ENCODE measurements at places on chromosomes 13 and 19.

DNA sequence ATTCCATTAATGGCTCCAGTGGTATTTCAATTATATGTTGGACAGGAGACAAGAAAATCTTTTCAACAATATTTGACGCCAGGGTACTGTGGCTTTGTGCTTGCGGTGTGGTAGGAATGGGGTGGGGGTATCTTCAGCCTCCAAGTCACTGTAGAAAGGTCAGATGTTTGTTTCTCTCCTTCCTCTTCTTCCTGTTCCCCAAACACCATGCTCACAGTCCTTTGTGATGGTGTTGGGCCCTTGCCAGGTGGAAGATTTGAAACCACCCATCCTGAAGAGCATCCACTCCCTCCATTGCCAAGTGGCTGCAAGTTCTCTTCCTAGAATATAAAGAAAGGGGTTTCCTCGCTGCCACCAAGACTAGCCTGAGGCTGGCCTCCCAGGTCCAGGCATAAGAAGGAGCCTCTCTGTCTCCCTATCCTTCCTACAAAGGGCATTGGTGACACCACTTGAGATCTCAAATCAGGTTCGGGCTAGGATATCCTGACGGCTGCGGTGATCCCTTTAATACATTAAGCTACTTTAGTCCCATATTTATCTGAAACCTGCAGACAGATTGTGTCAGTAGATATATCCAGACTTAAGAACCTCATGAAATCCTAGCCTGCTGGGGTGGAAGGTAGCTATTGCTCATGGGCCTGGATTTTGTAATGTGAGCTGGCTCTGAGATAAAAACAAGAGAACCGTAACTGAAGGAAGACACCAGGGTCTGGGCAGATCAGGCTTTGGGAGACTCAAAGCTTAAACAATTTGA lies 64.3 kb upstream of the SIAH3 start:
- no peak for DNase-seq

- DNase-seq: no peak
Measured at GRCh38 chr13:112990783-112991182, 21.8 kb downstream of the MCF2L start.

DNA sequence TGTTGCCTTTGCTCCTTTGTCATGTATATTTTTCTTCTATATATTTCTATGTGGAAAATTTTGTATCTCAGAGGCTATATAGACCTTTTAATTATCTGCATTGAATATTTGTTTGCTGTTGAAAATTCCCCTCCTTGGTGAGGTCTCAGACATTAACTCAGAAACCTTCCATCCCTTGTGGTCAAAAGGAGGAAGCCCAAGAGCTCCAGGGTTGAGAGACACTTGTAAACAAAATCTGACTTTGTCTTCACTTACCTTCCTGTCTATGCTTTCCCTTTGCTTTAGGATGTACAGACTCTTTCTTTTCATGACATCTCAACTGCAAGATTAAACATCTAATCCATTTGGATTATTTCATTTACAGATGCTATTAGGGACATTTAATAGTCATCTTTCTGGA lies 157.5 kb downstream of the PCDH20 start:
- no peak for DNase-seq

- no peak for DNase-seq
Measured at GRCh38 chr19:6249296-6249695, 30.5 kb downstream of the MLLT1 start.

DNA sequence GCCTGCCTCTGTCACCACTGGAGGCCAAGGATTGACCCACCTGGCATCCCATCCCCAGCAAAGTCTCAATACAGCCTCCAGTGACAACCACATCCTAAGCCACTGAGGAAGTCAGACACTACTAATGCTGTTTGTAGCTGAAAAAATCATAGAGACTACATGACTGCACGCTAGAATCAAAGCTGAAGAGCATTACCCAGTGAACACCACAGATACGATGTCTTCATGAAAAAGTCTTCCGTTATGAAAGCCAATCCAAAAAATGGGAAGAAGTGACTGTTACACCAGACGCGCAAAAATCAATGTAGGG lies 11.1 kb upstream of the NUP62 start:
- no peak for DNase-seq

DNA sequence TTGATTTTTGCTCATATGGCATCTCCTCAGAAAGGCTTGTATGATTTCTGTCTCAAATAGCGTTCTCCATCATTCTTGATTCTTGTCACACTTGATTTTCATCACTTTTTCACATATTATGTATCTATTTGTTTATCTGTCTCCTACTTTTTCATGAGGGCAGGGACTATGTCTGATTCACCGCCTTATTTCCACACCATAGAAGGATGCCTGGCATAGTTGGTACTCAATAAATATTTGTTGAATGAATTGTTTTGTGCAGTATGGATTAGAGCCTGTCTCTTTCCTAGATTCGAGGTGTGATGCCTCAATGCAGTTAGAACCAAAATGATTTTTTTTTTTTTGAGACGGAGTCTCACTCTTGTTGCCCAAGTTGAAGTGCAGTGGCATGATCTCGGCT lies 12.1 kb downstream of the SAE1 start:
- DNase-seq: no peak

GRCh38 chr13:75360170-75360569 lies 121.8 kb downstream of the TBC1D4 start:
- no peak for DNase-seq

DNA sequence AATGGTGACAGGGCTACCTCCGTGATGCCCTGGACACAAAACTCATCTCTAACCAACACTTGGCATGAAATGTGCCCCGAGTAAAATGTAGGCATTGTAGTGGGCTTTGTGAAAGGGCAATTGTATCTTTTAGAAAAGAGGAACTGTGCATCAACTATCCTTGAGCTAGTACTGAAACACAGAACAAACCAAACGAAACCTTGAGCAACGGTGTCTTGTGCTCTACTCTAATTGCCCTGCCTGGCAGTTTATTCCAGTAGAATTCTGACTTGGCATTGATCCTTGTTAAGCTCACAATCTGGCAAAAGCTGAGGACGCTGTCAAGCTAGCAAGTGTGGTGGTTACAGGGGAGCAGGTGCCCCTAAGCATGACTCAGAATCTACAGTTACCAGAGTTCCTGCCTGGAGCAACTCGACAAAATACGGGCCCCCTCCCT lies 707.1 kb upstream of the SPRY2 start:
- DNase-seq: no peak

DNA sequence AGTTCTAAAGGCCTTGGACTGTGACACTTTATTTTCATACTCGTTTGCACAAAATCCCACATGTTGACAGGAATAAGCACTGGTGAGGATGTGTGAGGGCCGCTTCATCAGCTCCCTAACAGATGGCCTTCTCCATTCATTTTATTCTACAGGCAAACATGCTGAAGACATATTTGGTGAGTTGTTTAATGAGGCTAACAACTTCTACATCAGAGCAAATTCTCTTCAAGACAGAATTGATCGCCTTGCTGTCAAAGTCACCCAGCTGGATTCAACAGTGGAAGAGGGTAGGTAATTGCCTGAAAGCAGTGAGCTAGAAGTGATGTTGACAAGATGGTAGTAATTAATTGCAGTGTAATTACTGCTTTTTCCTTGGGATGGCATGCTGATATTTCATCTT lies 95.7 kb downstream of the GPR12 start:
- no peak for DNase-seq

- DNase-seq: no peak
Measured at GRCh38 chr13:111990362-111990761, 76.6 kb upstream of the SOX1 start.

- no peak for DNase-seq
Measured at GRCh38 chr19:42010245-42011126, 16.5 kb upstream of the ATP1A3 start.

DNA sequence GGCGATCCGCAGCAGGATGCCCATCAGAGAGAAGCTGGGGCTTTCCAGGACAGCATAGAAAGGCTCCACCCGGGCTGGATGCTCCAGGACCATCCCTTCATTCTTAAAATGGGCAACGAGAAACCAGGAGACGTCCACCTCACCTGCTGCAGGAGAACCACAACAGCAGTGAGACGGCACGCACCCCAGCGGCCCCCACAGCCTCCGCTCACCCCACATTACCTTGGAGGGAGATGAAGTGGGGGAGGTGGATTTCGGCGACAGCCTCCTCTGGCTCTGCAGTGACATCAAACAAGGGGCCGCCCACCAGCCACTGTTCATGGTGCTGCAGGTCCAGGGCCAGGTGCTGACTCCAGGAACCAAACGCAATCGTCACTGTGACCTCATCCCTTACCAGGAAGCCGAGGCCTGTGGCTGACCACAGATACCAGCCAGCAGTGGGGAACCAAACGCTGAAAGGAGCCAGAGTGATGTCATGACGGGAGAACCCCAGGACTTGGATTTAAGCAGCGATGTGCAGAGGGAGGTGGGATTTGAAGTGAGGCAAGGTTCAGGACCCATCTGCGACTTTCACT lies 25.1 kb downstream of the CARD8 start:
- no peak for DNase-seq

DNA sequence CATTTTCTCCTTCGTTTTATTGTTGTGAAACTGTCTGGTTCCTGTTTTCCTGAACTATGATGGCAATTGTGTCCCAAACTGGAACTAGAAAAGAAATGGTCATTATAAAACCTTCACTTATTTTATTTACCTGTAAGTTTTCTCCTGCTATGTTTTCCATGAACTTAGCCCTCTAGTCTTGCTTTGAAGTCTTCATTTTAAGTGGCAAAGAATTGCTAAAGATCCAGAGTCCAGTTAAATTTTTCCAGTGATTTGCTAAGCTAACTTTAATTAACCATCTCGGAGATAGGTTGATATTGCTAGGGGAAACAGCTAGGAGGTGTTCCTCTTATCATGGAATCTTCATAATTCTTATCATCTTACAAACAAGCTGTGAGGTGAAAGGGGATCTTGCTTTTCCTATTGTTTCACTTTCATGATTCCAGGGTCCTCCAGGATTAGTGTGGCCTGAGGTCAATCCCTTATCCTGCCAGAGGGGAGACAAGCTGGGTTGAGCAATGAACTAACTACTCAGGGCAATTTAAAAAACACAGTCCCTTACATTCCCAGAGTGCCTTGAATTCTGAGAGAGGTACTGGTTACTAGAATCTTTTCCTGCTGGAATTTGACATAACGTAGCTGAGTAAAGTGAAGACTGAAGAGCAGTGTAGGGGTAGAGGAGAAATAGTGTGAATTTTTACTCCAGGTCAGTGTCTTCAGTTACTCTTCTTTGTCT lies 112.5 kb downstream of the ESD start:
- no peak for DNase-seq

GRCh38 chr19:12695096-12695495 lies 1.3 kb downstream of the FBXW9 start:
- no peak for DNase-seq

DNA sequence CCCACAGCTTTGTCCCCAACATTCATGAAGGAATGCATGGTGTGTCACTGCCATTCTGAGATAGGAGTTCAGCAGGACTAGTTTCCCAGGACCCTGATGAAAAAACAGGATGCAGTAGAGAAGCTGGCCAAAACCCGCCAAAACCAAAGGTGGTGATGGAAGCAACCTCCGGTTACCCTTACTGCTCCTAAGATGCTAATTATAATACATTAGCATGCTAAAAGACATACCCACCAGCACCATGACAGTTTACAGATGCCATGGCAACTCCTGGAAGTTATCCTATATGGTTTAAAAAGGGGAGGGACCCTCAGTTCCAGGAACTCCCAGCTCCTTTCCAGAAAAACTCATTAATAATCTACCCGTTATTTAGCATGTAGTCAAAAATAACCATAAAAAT lies 59.9 kb upstream of the KCTD15 start:
- DNase-seq: no peak

DNA sequence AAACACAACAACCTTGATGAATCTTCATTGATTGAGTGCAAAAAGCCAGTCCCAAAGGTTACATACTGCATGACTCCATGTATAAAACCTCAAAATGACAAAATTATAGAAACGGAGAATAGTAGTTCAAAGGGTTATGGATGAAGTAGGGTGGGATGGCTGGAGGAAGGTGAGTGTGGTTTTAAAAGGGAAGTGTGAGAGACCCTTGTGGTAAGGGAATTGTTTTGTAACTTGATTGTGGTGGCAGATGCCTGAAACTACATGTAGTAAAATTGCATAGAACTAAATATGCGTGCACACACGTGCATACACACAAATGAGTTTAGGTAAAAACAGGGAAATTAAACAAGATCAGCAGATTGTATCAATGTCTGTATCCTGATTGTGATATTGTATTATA lies 340.7 kb downstream of the MTUS2 start:
- DNase-seq: no peak

DNA sequence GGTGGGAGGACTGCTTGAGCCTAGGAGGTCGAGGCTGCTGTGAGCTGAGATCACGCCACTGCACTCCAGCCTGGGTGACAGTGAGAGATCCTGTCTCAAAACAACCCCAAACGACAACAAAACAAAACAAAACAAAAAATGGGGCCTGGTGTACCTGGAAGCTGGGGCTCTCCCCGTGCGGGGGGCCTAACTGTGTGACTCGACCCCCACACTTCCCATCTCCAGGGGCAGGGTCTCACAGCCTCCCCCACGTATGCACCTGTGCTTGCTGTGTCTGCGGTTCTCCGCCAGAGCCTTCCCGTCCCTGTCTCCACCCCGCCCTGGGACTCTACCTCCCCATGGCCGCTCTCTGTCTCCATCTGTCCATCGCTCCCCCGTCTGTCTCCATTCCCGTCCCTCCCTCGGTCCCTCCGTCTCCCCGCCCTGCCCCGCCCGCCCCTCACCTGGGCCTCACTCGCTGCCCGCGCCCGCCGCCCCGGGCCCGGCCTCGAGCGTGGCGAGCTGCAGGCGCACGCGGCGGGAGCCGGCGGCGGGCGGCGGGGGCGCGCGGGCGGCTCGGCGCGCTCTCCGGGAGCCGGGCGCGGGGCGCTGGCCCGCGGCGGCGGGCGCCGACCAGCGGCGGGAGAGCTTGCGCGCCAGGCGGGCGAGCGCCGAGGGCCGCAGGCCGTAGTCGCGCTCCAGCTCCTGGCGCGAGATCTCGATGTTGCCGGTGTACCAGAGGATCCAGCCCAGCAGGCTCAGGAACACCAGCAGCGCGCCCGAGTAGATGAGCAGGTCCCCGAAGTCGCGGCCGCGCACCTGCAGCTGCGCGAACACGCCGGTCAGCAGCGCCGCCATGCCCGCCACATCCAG lies 587 bp downstream of the TMEM238 start:
- no peak for DNase-seq

GRCh38 chr19:45123440-45123850 lies 30.5 kb downstream of the PPP1R37 start:
- no peak for DNase-seq

DNA sequence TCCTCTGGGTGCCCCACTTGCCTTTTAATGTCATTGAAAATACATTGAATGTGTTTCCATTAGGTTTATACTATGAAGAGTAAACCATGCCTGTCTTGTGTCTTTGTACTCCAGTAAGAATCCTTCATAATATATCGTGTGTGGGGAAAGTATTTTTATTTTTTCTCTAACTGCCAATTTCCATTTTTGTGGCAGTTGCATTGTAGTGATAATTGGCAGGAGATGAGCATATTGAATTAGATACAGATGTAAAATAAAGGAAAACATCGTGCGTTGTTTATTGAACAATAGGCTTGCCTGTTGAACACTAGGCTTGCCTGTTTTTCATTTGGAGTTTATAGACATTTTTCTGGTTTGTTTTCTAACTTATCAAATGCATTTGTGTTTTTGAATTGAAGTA lies 218.8 kb downstream of the NBEA start:
- no peak for DNase-seq

- DNase-seq: no peak
Measured at GRCh38 chr13:39159846-39160370, 121.7 kb downstream of the NHLRC3 start.

- DNase-seq: no peak
Measured at GRCh38 chr19:3573858-3574637, 1.3 kb downstream of the HMG20B start.
